BE2C (cell line): ENCODE measurements at places on chromosomes 12 and 14.

GRCh38 chr14:25122211-25122610, 72.3 kb upstream of the STXBP6 start:
- DNase-seq, result no peak

DNA sequence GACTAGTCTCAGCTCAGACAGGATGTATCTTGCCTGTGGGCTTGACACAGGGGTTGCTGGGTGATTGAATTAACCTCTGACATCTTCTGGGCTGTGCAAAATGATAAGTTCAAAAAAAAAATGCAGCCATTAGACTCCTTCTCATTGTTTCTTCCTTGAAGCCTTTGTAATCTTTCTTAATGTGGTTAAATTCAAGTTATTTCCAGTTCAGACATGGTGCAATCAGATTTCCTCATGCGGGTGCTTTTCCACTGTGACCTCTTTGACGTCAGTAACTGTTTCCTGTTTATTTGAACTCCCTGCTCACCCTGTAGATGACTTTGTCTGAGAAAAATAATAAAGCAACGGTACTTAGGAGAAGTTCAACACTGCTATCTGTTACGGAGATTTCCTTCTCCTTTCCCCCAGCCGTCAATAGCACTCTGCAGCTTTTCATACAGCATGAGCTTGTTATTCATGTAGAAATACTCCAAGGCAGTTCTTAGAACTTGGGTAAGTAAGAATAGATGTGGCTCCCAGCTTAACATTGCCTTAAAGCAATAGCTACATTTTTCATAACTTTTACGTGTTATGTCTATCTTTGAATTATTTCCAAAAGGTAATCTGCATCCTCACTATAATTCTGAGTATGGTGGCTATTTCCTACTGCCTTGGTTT, 155.5 kb downstream of the PRKCH start:
- peak; percentile 37 for DNase-seq

- DNase-seq, result no peak
Observed at GRCh38 chr14:98808494-98809407, 463.2 kb downstream of the BCL11B start.

- no peak for DNase-seq
Observed at GRCh38 chr12:77163074-77164038, 98.0 kb upstream of the E2F7 start.

GRCh38 chr12:69987579-69988091, 162.6 kb downstream of the MYRFL start:
- DNase-seq, result no peak

DNA sequence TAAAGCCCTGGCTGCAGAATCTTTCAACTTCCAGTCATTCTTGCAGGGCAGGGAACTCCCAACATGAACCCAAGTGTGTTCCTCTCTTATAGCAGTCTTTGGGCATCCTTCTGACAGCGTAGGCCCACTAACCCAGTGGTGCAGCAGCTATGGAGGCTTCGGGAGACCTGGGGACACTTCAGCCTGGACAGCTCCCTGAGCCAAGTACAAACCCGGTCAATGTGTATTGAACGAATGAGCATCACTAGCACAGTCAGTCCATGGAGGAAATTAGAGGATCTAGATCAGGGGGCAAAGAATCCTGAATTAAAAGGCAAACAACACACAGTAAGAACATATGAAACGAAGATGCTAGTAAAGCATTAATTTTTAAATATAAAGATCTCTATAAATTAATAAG, 41.8 kb downstream of the KIAA0586 start:
- no peak for DNase-seq

GRCh38 chr12:64652346-64652745, 42.1 kb downstream of the RASSF3 start:
- DNase-seq, result no peak

DNA sequence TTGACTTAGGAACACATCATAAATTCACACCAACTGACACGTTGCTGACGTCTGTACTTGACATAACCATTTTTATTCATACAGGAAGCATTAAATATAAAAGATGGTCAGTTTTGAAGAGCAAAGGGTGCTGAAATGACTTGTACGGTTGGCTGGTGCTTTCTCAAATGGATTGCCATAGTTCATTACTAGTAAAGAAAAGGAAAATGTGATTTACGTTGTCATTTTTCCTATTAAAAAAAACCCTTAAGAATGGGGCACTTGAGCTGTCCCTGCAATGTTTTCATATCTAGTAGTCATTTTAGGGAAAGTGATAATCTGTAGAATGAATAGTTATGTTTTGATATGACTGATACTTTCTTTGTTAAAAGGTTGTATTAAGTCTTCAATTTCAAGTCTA, 22.5 kb upstream of the MANSC4 start:
- no peak for DNase-seq
